ENCODE measurements at places on chromosomes 5 and 9.

- no peak for DNase-seq
These were observed 284.9 kb upstream of the IRX4 start for GRCh38 chr5:2167671-2168070.

- no peak for DNase-seq
These were observed 106.6 kb upstream of the PJA2 start for GRCh38 chr5:109516390-109516789.

GRCh38 chr5:8831251-8831650, 714.6 kb downstream of the SEMA5A start:
- no peak for DNase-seq

DNA sequence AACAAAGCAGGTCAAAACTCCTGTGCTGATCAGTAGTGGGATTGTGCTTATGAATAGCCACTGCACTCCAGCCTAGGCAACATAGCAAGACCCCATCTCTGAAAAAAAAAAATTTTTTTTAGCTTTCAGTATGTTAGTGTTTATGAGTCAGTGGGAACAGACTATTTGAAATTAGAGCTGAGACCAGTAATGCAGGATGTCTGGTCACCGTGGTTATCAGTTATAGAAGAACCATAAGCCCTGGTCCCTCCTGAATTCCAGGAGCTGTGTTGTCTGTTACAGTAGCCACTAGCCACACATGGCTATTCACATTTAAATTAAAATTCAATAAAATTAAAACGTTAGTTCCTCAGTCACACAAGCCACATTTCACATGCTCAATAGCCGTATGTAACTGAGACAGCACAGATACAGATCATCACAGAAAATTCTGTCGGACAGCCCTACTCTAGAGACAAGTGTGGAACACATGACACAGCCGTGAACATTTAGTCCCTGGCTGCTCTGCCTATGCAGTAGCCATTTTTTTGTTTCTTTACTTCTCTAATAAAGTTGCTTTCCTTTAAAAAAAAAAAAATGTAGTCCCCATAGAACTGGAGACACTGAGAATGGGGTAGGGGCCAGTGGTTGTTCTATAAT, 96.1 kb upstream of the SAP30L start:
- no peak for DNase-seq

DNA sequence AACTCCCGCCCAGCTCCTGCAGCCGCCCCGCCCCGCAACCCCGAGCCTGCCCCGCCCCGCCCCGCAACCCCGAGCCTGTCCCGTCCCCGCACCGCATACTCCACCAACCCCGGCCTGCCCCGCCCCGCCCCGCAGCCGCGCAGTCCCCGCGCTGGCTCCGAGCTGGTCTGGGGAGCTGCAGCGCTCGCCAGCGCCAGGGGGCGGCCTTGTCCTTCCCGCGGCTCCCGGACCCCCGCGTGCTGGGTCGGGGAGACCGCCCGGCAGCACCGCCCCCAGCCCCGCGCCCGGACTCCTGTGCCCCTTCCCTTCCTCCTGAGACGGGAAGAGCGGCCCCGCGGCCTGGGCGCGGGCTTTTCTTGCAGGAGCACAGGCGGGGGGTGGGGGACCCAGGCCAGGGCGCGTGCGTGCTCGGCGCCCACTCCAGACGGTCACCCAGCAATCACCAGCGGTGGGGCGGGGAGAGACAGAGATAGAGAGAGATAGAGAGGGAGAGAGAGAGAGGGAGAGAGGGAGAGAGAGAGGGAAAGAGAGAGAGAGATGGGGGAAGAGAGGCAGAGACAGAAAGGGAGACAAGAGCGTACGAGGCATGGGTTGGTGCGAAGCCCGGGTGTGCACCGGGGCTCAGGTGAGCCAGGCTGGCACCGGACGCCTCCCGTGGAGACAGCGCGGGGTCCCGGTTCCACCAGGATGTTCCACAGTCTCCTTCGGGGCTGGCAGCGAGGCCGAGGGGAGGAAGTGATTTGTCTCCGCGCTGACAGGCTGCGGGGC, 14.7 kb upstream of the TMEM250 start:
- DNase-seq: no peak

- DNase-seq: no peak
These were observed 79.5 kb upstream of the ROR2 start for GRCh38 chr9:92029553-92029952.

DNA sequence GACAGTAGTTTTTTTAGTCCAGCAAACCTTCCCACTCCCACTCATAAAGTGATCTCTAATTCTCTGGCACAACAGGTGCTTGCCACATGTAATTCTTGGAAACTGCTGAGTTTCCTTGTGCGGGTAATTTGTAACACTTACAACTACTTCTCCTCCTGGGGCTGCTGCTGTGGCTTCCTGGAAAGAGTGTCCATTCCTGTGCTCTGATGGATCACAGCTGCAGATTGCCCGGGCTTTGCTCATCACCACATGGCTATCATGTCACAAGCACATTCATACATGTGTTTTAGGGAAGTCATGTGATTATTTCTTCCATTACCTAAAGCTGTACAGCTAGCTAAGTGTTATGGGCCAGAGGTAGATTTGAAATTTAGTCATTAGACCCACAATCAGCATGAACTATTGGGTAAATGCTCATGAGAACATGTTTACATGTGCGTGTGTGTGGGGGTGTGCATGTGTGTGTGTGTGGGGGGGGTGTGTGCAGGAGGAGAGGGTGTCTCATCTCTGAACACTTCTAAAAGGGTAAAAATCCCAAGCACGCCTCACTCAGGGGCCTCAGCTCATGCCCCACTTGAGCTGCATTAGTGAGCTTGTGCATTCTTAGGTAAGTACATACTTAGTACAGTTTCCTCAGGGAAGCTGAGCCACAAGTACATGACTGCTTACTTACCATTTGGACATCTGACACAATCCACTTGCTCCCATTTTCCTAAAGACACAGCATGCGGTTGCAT, 118.1 kb upstream of the CCDC112 start:
- DNase-seq: no peak

DNA sequence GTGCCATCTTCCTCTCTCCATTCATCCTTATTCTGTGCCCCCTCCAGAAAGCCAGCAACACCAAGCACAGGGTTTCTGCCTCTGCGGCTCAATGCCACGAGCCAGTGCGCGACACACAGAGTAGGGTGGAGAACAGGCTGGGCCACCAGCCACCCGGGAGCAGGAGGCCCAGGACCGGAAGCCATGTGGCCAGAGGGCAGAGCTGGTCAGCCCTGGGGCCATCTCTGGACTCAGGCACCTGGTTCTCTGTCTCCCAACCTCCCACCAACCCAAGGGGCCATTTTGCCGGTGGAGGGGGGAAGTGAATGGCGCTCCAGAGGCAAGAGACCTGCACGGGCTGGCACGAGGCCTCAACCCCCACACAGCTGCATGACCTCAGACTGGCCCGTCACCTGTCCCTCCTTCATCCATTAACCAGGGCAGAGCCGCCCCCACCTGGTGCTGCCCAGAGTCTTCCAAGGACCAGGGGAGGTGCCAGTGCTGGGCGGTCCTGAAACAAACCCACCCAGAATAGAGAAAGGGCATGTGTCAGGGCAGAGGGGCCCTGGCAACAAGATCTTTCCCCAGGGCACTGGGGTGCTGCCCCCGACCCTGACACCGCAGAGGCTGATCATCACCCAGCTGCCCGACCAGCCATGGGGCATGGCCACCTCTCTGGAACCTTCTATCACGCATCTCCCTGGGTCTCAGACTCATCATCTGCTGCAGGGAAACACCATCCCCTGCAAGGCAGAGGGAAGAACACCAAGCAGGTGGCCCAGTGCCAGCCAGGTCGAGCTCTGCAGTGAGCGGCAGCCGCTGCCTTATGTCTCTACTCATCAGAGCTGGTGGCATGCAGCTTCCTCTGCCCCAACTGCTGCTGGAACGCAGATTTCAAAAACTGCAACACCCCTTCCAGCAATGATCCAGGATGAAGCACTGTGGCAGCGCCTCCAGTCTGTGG, 11.9 kb downstream of the VAV2 start:
- DNase-seq: no peak

GRCh38 chr9:26781906-26782305, 110.7 kb downstream of the CAAP1 start:
- DNase-seq: no peak

GRCh38 chr9:5288591-5288990, 15.9 kb downstream of the RLN2 start:
- no peak for DNase-seq

DNA sequence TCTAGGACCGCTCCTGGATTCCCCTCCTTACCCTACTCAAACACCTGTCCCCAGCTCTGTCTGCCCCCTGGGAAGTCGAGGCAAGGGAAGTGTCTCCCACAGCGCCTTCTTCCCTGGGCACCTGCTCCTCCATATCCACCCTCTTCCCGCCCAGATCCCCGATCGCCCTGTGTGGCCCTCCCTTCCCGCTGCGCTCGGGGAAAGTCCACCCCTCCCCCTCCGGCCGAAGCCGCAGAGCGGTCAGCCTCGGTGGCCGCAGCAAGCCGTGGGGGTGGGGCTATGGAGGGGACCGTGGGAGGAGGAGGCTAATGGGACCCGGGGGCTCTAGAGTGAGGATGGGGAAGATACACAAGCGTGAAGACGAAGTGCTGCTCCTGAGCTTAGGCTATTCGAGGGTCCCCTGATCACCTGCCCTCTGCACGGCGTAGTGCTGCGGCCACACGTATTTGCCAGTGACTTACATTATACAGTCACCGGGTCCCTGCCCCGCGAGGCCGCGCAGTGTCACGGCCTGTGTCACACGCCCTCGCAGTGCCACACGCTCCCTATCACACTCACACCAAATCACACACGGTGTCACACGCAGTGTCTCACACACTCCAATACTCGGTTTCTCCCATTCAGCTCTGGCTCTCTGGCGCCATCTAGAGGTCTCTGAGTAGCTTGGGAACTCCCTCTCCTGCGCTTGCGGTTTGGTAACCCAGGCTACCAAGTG, 658 bp upstream of the PCDH1 start:
- DNase-seq: peak; percentile 65

DNA sequence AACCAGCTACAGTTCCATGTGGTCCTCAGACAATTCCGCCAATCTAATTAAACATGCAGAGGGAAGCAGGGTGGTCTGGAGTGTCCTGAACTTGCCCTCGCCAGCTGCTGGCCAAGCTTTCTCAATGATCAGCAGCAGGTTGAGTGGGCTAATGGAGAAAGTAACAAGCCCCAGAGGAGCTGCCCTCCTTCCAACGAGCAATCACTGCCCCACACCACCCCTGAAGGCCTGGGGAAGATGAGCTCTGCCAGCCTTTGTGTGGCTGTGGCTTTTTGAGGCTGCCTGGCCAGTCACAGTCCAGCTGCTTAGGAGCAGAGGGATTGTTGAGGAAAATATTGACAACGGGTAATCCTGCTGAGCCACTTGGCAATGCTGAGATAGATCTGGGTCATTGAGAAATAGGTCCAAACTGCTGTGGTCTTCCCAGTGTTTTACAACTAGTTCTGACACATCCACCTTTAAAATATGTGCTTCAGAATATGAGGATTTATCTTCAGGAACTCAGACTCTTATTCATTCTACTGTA, 107.3 kb downstream of the CD180 start:
- no peak for DNase-seq

- no peak for DNase-seq
These were observed 1383.5 kb downstream of the PTPRD start for GRCh38 chr9:9229269-9229668.

DNA sequence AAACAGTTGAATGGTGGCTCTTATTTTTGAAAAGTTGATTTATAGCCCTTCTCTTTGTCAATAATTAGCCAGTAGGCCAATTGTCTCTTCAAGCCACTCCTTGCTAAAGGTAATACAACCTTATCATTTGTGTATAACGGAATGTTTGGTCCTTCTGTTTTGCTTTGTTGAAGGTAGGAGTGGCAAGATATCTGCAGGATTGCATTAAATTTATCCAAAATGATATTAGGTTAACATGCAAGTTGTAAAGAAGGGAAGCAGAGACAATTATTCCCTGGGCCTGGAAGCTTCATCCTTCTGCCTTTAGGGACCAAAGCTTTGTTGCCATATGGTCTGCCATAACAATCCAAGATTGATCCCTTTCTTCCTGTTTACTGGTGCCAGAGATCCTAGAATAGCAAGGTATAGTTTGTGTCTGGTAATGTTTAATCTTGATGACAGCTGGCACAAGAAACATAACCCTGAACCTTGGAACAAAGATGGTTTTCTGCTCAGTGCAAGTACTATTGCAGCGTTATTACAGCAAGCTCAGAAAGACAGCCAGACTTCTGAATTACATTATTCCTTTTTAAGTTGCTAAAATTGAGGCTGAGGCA, 15.5 kb upstream of the FSD1L start:
- no peak for DNase-seq

- DNase-seq: no peak
These were observed 776.0 kb upstream of the ACO1 start for GRCh38 chr9:31608416-31608815.

- DNase-seq: no peak
These were observed at the start of gene GBGT1 for GRCh38 chr9:133163504-133164172. TSS of gene GBGT1 (minus strand) at chr9:133163914. CDS start at chr9:133162412, 1,502 bp downstream.

- DNase-seq: no peak
These were observed 20.4 kb downstream of the ROPN1L start for GRCh38 chr5:10461904-10462555.

- no peak for DNase-seq
These were observed 1.0 kb upstream of the TSLP start for GRCh38 chr5:111070272-111071134.

DNA sequence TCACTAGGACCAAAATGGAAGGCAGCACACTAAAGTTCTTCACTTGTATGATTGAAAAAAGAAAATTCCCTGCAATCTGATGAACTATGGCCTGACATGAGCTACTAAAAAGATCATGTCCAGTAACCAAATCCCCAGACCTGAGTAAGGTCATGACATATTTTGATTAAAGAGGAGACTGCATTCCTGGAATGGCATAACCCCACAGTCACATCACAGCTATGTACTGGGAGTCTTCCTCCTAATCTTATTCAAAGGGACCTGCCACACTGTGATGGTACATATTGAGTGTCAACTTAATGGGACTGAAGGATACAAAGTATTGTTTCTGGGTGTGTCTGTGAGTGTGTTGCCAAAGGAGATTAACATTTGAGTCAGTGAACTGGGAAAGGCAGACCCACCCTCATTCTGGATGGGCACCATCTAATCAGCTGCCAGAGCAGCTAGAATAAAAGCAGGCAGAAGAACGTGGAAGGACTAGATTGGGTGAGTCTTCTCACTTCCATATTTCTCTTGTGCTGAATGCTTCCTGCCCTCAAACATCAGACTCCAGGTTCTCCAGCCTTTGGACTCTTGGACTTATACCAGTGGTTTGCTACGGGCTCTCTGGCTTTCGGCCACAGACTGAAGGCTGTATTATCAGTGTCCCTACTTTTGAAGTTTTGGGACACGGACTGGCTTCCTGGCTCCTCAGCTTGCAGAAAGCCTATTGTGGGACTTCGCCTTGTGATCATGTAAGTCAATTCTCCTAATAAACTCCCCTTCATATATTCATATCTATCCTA, 345.0 kb downstream of the TMEM38B start:
- no peak for DNase-seq

- no peak for DNase-seq
These were observed 29.3 kb upstream of the FAT2 start for GRCh38 chr5:151620461-151620840.

- DNase-seq: no peak
These were observed 1.2 kb downstream of the N4BP3 start for GRCh38 chr5:178114325-178115135.

Measured in stimulated activated CD4-positive, alpha-beta T cell treated with anti-CD3 and anti-CD28 coated beads, Interleukin-15, amount 100 ng/mL, for 1 hour (primary cell).